ENCODE measurements at places on chromosomes 1 and 21. TPM values are rescaled to one million over a fixed set of nuclear protein-coding genes. Genes with fewer than 3 reads are reported as not detected.

SERPINC1 gene
- 0.05 TPM for polyA plus RNA-seq

KRTAP7-1 gene
- polyA plus RNA-seq = not detected

OR2M2 gene
- not detected for polyA plus RNA-seq

RXFP4 gene
- not detected for polyA plus RNA-seq

PTGER3 gene
- not detected for polyA plus RNA-seq

OR2T35 gene
- not detected for polyA plus RNA-seq
